GM12892 (cell line): ENCODE measurements at places on chromosomes 16 and 17.

- DNase-seq, result no peak
Measured at GRCh38 chr16:11213373-11213772, 42.6 kb downstream of the SOCS1 start.

GRCh38 chr16:67311607-67312488 is 14.7 kb downstream of the KCTD19 start:
- DNase-seq, result no peak

DNA sequence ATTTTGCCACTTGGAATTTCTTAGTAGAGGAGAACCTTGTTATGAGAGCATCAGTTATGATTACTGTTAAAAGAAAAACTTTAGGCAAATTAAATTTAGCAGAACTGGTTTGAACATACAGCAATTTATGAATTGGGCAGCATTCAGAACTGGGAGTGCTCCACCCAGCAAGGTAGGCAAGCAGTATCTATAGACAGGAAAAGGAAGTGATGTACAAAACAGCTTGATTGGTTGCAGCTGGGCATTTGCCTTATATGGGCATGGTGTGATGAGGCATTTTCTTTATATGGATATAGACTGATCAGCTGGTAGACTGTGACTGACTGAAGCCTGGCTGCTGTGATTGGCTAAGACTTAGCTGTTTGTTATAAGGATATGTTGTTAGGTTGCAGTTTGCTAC is 17.6 kb upstream of the CYLD start:
- DNase-seq, result no peak

DNA sequence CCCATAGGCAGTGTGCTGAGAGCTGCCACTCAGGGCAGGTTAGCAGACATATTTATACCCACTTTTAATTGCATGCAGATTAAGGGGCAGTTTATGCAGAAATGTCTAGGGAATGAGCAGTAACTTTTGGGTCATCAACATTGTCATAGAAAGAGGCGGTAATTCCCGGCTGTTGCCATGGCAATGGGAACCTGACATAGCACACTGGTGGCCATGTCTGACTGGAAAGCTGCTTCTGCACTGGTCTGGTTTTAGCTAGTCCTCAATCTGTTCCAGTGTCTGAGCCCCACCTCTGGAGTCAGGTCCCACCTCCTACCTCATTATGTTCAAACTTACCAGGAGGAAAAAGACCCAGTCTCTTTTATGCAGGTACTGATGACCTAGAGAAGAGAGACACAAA is 31.5 kb upstream of the TNRC6C start:
- DNase-seq, result no peak

GRCh38 chr17:60354223-60354622 is 37.7 kb downstream of the USP32 start:
- DNase-seq, result no peak

DNA sequence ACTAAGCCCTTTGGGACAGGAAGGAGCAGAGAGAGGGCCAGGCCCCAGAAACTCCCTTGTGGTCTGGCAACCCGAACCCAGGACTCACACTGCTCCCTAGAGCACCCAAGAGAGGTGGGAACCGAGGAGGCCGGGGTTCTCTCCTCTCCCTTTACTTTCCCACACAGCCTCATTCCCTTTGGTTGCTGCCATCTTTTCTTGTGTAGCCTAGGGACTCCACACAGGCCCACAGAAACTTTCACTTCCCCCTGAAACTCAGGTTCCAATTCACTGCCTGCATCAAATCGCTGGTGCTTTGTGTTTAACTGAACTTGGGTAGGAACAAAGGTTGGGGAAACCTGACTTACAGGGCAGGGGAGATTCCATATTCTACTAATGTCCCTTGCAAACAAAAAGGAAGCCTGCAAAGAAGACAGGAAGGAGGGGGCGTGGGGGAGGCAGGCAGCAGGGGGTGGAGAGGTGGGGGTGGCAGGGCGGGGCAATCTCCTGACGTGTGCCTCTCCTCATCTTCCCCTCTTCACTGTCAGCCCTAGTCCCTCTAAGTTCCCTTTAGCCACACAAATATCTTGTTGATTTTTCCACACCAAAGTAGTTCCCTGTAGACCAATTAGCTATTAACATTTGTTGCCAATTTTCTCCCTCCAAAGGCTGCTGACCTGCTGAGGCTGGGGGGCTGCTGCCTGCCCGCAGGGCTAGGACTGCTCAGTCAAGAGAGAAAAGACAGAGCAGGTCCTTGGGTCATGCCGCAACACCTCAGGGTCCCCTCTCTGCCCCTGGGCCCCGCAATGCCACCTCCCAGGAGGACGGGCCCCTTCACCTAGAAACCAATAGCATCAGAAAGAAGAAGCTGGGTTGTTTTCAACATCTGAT is 8.0 kb downstream of the ST3GAL2 start:
- no peak for DNase-seq

- DNase-seq, result no peak
Measured at GRCh38 chr16:56554441-56554840, 10.4 kb upstream of the MT4 start.

- DNase-seq, result no peak
Measured at GRCh38 chr17:3007651-3008121, 55.7 kb downstream of the OR1D5 start.

GRCh38 chr16:14392960-14393359 is 237.1 kb downstream of the PARN start:
- no peak for DNase-seq

- DNase-seq, result no peak
Measured at GRCh38 chr17:82098939-82099763, 1.1 kb upstream of the FASN start.

DNA sequence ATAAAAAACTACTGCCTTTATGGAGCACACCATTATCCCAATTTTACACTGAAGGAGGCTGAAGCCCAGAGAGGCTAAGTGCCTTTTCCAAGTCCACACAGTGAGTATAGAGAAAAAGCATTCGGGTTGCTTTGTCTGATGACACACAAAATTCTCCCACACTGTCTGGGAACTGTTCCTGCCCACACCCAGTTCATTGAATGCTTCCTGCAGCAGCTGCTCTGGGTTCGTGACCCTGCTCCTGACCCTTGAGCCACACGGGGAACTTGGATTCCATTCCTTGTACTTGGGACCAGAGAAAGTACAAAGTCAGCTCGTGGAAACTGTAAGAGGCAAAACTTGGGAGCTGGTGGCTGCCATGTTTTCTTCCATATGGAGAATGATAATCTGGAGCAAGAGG is 57.9 kb downstream of the AKAP1 start:
- DNase-seq, result no peak

- DNase-seq, result no peak
Measured at GRCh38 chr17:36535669-36536081, 888 bp downstream of the PIGW start.

DNA sequence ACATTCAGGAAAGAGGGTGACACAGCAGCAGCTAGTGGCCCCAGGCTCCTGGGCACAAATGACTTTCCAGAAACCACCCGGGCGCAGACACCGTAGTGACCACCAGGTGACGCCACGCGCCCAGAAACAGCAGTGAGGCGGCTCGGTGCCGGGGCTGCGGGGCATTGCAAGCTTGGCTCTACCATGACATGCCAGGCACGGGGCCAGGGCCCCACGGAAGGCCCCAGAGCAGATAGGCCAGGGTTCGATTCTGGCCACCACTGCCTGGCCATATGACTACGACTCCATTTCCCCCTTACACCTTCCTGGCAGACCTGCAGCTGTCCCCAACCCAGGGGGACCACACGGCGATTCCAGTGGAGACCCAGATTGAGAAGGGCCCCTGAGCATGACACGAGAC is 6.7 kb downstream of the RHBDF1 start:
- DNase-seq, result peak; percentile 94

GRCh38 chr17:70658317-70658716 is 489.0 kb downstream of the KCNJ2 start:
- DNase-seq, result no peak

DNA sequence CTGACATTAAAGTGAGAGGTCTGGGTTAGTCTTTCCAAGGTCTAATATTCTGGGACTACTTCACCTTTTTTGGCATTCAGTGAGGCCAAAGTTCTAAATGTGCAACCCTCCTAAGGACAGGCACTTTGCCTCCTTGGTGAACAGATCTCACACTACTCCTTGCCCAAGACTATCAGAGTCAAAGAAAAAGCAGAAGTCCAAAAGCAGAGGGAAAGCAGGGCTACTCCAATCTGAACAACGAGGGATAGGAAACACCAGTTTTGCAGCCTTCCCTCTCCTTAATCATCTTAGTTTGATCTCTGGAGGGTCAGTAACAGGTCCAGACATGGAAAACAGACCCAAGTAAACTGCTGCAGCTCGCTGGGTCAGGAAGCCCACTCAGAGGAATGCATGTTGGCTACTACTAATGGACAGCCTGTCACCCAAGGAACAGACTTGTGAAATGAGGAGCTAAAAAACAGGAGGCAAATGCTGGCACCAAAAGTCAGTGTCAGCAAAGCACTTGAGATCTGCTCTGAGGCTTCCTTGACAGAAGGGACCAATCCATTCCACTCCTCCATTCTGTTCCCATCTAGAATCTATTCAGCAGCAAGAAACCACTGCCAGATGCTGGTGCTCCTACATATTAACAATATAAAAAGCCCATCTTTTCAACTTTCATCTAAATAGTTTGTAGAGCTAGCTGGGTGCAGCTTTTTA is 29.9 kb downstream of the DCUN1D3 start:
- no peak for DNase-seq

DNA sequence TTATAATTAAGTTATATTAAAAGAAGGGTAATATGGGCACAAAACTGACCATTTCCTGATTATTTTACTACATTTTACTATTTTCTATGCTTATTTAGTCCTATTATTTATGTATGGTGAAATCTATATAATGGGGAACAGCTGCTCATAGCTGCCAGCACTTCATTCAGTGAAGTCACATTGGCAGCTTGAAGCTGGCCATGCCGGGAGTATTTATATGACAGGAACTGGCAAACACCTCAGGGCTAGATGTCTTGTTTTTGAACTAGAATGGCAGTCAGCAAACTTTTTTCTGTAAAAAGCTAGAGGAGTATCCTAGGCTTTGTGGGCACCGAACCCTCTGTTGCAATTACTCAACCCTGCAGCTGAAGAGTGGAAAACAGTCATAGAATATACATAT is 104.1 kb downstream of the CDH13 start:
- no peak for DNase-seq

DNA sequence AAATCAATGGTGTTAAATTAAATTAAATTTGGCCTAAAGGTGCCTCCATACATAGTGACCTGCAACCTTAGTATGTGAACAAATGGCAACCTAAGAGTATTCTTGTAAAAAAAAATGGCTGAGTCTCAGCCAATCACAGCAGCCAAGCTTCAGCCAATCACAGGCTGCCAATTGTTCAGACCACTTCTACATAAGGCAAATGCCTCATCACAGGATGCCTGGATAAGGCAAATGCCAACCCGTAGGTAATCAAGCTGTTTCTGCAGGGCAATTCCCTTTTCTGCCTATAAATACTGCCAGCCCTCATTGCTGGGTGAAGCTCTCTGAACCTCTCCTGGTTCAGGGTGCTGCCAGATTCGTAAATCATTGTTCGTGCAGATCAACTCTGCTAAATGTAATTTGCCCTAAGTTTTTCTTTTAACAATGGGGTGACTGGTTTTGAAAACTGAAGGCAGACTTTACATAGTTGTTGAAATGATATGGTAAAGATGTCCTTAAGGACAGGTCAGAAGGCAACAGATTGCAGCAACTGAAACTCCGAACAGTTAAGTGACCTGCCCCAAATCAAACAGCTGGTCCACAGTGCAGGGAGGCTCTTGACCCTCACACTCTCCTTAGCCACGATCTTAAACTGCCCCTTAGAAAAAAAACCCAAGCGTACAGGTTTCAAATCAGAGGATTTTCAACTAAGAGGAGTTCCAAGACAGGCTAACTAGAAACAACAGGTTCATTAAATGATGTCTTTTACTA is 50.3 kb downstream of the N4BP1 start:
- DNase-seq, result no peak

GRCh38 chr16:82011199-82011641 is at the start of gene SDR42E1:
Gene SDR42E1 (minus strand): TSS chr16:82011470. CDS start chr16:82000858, 10,612 bp downstream.
- peak; percentile 70 for DNase-seq

DNA sequence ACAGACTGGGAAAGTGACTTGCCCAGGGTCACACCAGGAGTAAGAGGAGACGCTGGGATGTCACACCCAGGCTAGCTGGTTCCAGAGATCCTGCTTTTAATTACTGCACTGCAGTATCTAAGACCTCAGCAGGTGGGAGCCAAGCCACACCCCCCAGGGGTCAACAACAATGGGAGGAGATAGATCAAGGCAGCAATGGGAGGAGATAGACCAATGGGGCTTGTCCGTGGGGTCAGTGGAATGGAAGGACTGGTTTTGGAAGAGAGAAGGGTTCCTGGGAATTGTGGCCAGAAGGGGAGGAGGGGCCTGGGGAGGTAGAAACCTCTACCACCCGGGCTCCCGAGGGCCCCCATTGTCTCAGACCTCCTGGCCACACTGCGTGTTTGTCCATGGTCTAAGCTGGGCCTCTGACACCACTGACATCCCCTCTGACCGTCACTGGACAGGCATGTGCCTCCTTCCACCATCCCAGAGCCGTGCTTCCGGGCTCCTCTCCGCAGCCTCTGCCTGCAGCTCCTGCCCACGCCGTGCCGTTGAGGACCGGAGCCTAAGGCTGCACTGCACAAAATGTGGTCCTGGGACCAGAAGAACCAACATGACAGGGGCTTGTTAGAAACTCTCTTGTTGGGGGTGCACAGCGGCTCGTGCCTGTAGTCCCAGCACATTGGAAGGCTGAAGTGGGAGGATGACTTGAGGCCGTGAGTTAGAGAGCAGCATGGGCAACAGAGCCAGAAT is 69.8 kb upstream of the RPH3AL start:
- no peak for DNase-seq

DNA sequence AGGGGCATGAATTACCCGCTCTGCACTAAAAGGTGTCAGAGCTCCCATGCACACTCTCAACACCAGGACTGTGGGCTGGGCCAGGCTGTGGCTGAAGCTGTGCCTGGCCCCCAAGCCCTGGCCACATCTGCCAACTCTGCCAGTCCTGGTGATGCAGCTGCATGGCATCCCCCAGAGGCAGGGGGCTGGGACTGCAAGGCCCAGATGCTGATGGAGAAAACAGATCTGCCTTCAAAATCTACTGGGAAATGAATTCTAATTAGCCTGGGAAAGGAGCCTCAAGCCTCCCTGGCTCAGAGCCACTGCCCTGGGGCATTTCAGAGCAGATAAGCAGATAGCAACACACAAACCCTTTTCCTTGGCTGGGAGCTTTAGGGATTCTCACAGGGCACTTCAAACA is 3.4 kb downstream of the CHST6 start:
- no peak for DNase-seq

GRCh38 chr16:2244926-2245795 is 6.2 kb downstream of the ECI1 start:
- DNase-seq, result no peak

- DNase-seq, result no peak
Measured at GRCh38 chr17:322006-322780, 30.4 kb downstream of the RPH3AL start.

- no peak for DNase-seq
Measured at GRCh38 chr16:68233835-68234187, 2.1 kb downstream of the ESRP2 start.

- DNase-seq, result no peak
Measured at GRCh38 chr17:17090642-17091103, 48.4 kb downstream of the MPRIP start.

DNA sequence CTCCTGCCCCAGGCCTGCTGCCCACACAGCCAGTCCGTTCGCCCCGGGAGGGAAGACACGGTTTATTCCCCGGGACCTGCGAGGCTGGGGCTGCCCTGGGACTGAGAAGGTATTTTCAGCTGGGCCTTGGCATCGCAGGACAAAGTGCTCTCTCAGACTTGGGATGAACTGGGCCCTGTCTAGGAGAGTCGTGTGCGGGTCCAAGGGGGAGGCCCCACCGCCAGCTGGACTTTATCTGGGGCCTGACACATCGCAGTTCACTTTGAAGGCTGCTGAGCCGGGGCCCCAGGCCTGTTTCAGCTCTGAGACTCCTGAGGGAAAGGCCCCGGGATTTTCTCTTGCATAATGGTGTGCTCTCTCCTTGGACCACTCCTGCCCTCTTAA is 6.8 kb downstream of the CRISPLD2 start:
- DNase-seq, result no peak
